ENCODE measurements at places on chromosomes 6 and 20.

- no peak for DNase-seq
Observed at GRCh38 chr6:138510093-138510492, 10.8 kb upstream of the NHSL1 start.

DNA sequence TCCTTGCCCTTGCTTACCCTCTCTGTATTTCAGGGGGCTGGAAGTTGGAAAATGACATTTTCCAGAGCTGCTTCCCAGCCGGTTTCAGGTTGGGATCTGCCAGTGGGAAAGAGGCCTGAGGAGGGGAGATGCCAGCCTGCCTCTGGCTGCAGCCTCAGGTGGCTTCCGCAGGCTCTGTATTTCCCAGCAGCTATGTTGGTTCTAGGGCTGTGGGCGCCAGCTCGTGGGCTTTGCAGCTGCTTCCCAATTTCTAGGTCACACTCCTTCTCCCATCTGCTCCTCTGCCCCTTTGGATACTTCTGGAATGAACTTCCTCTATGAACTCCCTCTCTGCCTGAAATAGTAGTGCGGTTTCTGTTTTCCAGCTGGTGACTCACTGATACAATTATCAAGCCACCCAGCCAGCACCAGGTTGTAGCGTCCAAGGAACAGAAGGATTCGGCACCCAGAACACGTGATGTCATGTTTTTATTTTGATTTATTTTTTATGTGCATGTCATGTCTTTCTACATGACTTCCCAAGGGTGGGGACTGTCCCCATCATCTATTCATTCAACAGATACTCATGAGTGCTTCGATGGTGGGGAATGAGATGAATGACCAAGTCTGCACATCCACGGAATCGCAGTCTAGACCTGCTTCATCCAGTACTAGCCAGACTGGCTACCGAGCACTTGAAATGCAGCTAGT is 38.0 kb downstream of the TGM2 start:
- peak; percentile 6 for DNase-seq

GRCh38 chr6:37139230-37139962 is 30.6 kb upstream of the PIM1 start:
- no peak for DNase-seq

DNA sequence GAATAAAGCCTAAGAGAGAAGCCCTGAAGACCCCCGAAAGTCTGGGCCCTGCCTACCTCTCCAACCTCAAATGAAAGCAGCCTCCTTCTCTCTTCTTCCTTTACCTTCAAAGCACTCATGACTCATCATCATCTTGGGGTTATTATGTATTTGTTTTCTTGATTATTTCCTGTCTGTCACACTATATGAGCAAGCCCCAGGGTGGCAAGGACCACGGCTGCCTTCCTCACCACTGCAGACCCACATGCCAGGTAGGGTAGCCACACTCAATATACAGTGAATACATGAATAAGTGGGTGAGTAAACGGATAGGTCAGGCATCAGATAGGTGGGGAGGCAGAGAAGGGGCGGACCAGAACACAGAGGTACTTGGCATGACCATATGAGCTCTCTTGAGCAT is 8.8 kb downstream of the WFDC3 start:
- DNase-seq, result peak; percentile 66

- DNase-seq, result no peak
Observed at GRCh38 chr6:155450240-155450581, 5.4 kb downstream of the NOX3 start.

DNA sequence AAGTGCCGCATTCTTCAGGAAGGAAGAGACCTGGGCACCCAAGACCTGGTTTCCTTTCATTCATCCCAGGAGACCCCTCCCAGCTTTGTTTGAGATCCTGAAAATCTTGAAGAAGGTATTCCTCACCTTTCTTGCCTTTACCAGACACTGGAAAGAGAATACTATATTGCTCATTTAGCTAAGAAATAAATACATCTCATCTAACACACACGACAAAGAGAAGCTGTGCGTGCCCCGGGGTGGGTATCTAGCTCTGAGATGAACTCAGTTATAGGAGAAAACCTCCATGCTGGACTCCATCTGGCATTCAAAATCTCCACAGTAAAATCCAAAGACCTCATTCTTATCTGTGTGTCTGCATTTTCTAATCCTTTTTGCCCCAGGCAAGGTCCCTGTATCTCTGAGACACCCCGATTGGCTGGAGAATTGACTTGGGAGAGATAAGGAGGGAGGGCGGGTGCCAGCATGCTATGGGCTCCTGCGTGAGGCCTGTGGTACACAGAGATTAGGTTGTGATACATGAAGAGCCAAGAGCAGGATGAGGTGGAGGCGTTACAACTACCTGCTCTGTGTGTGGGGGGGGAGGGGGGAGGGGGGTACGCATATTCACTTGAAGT is 4.8 kb downstream of the MUC21 start:
- DNase-seq, result no peak
